ENCODE measurements at places on chromosomes 16 and 17.

DNA sequence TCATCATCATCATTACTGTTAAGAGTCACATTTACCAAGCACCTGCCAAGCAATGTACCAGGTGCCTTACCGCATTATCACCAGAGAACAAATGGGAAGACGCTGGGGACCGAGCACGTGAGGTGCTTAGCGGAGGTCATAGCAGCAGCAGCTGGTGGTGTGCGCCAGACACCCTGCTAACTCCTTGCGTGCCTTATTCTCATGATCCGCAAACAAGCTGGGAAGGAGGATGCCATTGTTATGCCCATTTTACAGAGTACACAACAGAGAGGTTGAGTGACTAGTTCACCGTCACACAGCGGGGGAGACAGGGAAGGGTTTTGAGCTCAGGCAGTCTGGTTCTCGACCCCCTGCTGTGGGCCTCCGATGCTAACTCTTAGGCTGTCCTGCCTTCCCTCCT is 7.3 kb downstream of the ATP2A3 start:
- DNase-seq = no peak

DNA sequence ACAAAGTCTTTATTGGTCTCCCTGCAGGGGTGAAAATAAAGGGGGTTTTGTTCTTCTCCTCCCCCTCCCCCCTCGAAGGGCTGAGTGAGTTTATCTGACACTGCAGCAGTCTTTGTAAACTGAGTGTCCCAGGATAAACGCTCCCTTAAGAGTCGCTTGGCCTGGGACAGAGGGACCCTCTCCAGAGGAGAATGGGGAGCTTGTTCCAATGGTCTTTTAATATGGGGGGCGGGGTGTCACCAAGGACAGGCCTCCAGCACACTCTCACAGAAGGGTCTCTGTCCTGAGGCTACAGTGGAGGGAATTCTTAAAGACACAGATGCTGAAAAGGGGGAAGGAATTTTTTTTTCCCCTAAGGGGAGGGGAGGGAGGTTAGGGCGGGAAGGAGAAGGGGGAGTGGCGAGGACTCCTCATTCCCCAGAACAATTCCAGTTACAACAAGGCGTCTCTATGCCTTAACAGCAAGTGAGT is 455.5 kb downstream of the SOX9 start:
- DNase-seq = no peak

DNA sequence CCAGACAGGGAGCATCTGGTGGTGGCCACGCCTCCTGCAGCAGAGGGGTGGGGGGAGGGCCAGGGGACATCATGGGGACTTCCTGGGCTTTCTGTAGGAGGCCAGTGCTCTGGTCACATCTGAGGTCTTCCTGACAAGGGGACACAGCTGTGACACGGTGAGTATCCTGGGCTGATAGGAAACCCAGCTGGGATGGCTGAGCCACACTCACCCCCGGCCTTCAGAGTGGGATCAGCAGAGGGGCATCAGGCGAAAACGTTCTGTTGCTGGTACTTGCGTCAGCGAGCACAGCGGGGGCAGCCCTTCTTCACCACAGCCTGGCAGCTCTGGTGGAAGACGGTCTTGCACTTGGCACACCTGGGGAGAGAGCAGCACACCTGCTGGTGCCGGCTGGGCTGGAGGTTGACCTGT is 122.9 kb upstream of the SMURF2 start:
- DNase-seq = no peak

DNA sequence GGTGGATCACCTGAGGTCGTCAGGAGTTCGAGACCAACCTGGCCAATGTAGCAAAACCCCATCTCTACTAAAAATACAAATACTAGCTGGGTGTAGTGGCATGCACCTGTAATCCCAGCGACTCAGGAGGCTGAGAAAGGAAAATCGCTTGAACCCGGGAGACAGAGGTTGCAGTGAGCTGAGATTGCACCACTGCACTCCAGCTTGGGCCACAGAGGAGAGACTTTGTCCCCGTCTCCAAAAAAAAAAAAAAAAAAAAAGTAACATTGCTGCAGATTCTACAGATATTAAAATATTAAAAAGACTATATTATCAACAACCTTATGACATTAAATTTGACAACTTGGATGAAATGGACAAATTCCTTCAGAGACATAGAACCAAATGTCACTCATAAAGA is 25.7 kb downstream of the MBTD1 start:
- no peak for DNase-seq

DNA sequence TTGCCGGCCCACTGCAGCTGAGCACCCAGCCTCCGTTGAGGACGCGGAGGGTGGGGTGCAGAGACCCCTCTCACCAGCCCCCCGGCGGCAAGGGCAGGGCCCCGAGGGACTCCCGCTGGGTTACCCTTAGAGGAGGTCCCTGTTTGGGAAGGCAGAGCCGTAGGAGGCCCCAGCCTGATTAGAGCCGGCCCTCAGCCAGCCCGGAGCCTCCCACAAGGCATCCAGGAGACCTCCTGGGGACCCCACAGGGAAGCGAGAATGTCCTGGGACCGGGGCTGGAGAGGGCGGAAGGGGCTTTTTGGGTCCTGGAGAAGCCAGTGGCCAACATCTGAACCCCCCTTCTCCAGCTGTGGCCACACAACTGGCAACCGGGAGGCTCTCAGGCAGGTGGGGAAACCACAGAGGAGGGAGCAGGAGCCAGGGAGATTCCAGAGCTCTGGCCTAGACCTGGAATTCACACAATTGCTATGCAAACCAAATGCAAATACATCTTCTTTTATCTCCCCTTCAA is 21.7 kb upstream of the SP6 start:
- no peak for DNase-seq

- DNase-seq = peak; percentile 33
Measured at GRCh38 chr16:88289968-88290401, 92.8 kb upstream of the ZNF469 start.

- no peak for DNase-seq
Measured at GRCh38 chr16:61128545-61129323, 907.5 kb downstream of the CDH8 start.

DNA sequence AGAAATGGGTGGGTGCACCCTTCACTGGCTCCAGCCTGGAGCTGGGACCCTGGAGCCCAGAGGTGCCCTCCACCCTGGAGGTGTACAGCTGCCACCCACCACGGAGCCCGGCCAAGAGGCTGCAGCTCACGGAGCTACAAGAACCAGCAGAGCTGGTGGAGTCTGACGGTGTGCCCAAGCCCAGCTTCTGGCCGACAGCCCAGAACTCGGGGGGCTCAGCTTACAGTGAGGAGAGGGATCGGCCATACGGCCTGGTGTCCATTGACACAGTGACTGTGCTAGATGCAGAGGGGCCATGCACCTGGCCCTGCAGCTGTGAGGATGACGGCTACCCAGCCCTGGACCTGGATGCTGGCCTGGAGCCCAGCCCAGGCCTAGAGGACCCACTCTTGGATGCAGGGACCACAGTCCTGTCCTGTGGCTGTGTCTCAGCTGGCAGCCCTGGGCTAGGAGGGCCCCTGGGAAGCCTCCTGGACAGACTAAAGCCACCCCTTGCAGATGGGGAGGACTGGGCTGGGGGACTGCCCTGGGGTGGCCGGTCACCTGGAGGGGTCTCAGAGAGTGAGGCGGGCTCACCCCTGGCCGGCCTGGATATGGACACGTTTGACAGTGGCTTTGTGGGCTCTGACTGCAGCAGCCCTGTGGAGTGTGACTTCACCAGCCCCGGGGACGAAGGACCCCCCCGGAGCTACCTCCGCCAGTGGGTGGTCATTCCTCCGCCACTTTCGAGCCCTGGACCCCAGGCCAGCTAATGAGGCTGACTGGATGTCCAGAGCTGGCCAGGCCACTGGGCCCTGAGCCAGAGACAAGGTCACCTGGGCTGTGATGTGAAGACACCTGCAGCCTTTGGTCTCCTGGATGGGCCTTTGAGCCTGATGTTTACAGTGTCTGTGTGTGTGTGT is 46.8 kb downstream of the IL21R start:
- no peak for DNase-seq

DNA sequence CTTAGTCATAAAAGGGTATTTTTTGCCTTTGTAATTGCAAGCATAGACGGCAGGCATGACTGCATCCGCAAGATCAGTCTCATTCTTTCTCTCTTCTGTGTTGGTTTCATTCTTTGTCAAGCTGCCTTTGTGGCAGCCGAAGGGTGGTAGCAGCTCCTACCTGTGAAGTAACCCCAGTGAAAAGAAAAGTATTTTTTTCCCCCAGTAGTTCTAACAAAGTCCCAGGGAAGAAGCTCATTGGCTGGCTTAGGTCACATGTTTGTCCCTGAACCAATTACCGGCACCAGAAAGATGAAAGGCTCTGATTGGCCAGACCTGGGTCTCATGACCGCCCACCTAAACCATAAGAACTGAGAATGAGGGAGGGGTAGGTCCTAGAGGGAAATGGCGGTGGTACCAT is 110.7 kb downstream of the RAP1GAP2 start:
- DNase-seq = no peak

DNA sequence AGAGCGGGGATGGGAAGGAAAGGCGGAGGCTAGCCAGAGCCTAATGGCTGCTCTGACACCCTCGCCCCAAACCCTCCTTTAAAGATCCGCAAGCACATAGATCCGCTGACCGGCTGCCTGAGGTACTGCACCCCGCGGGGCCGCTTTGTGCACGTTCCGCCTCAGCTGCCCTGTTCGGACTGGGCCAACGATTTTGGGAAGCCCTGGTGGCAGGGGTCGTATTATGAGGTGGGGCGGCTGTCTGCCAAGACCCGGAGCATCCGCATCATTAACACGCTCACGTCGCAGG is 663 bp downstream of the CYB5D1 start:
- peak; percentile 80 for DNase-seq

GRCh38 chr16:943971-944370 is 26.8 kb downstream of the LMF1 start:
- DNase-seq = no peak

DNA sequence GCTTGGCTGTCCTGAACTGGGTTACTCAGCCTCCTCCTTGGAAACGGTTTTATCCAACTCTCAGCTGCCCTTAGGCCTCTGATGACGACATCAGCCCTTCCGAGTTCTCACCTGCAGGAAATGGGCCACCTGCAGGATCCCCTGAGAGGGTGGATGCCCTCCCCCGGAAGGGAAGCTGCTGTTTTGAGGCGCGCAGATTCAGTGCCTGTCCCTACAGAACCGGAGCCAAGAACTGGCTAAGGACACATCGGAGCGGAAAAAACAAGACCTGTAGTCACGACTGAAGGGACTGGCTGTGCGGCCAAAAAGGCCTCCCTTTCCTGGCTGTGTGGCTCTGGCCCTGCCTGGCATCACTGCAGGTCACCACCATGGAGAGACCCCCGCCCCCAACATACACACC is 11.7 kb upstream of the C16orf95 start:
- DNase-seq = no peak

DNA sequence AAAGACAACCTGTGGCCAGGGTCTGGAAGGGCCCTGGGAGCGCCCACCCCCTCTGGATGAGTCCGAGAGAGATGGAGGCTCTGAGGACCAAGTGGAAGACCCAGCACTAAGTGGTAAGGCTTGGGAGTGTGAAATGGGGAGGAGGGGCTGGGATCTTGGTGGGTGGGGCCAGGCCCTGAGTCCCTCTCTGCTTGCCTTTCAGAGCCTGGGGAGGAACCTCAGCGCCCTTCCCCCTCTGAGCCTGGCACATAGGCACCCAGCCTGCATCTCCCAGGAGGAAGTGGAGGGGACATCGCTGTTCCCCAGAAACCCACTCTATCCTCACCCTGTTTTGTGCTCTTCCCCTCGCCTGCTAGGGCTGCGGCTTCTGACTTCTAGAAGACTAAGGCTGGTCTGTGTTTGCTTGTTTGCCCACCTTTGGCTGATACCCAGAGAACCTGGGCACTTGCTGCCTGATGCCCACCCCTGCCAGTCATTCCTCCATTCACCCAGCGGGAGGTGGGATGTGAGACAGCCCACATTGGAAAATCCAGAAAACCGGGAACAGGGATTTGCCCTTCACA is 1.2 kb upstream of the STARD3 start:
- no peak for DNase-seq

All from adipocyte (in vitro differentiated cells).